ENCODE measurements at places on chromosomes 13 and 19.
A peak's percentile ranks its signal among the peaks of the same experiment; 100 is the strongest.

DNA sequence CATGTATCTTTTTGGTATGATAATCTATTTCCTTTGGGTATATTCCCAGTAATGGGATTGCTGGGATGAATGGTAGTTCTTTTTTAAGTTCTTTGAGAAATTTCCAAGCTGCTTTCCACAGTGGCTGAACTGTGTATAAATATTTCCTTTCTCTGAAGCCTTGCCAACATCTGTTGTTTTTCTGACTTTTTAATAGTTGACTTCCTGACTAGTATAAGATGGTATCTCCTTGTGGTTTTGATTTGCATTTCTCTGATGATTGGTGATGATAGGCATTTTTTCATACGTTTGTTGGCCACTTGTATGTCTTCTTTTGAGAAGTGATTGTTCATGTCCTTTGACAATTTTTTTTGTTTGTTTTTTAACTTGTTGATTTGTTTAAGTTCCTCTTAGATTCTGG is 61.6 kb upstream of the PCDH17 start:
- no peak for DNase-seq

DNA sequence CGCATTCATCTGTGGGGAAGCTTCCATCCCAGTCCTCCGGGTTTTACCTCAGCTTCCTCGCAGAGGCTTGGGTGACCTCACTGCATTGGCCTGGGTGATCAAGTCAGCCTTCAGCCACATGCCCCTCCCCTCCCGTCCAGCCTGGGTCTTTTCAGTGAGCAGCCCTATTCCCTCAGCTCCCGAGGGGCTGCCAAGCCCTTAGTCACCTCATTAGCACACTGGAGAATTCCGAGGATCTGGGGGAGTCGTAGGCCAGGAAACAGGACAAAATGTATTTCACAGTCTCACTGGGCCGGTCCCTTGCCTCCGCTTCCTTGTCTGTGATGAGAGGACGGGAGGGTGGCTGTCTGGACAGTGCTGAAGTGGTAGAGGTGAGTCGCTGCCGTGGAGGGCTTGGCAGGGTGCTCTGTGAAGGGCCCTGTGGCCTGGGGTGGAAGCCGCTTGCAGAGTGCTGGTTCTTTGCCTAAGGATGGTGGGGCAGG is 19.9 kb downstream of the KDM4B start:
- DNase-seq, result no peak

DNA sequence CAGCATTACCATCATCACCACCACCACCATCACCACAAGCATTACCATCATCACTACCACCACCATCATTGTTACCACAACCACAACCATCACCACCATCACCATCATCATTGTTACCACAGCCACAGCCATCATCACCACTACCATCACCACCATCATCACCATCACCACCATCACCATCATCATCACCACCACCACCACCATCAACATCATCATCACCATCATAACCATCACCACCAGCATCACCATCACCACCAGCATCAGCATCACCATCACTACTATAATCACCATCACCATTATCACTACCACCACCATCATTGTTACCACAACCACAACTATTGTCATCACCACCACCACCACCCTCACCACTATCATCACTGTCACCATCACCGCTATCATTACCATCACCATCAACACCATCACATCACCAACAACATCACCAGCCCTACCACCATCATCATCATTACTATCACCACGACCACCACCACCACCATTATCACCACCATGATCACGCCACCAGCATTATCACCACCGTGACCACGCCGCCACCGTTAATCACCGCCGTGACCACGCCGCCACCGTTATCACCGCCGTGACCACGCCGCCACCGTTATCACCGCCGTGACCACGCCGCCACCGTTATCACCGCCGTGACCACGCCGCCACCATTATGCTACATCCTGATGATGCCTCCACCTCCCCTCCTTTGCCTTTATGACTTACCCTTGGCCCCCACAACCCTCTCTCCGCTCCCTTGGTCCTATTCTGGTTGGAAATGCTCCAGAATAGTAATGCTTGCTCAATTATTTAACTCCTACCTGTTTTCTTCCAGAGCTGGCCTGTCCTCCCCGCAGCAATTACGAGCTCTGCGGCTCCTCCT is 10.0 kb upstream of the FXYD3 start:
- DNase-seq, result no peak

GRCh38 chr19:35206855-35207254 is 21.7 kb downstream of the FAM187B start:
- no peak for DNase-seq

DNA sequence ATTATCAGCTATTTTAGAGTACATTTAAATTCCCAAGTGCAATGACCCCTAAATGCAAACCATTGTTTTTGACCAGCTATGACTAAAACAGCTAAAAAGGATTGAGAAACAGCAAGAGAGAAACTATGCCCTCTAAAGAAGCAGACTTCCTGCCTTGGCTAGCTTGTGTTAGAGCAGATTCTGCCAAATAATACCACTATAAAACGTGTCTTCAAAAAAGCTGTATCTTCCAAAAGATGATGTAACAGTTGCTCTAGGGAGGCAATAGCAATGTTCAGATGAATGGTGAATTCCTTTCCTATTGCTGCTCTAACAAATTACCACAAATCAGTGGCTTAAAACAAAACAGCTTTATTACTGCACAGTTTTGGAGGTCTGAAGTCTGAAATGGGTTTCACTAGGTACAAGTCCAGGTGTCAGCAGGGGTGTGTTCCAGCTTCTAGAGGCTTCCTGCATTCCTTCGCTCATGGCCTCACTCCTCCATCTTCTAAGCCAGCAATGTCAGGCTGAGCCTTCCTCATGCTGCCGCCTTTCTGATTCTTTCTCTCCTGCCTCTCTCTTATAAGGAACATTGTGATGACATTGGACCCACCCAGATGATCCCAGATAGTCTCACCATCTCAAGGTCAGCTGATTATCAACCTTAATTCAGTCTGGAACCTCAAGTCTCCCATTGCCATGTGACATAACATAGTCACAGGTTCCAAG is 84.5 kb downstream of the LRRC63 start:
- no peak for DNase-seq

- DNase-seq, result peak; percentile 21
Observed at GRCh38 chr19:5170329-5170745, 170.3 kb downstream of the PTPRS start.

DNA sequence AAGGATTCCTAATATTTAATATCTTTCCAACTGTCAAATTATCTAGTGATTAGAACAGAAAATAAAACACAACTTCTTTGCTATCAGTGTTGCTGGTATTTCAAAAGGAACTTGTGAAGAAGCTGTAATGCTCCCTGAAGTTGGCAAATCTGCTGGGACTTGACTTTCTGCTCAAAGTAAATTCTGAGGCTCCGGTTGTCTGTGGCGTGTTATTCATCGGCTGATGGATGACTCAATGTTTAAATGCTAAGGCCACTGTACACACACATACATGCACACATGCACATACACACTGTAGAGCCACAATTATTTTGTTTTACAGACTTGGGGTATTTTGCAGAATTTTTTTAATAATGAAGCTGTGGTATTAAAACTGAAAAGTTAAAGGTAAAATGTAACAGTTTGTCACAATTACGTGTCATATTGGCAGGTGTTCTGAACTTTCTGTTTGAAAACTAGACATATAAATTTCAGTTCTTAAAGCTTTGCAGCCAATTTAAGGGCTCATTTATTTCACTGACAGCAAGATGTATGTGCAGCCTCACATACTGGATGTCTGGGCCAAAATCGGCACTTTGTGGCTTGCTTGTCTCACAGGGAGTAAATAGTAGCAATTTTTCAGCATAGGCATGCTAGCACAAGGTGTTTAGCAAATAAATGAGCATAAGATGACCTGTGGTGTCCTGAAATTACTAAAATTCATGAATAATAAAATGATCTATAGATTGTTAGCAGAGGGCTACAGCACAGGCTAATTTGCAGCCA is 1691.7 kb upstream of the PCDH20 start:
- no peak for DNase-seq

DNA sequence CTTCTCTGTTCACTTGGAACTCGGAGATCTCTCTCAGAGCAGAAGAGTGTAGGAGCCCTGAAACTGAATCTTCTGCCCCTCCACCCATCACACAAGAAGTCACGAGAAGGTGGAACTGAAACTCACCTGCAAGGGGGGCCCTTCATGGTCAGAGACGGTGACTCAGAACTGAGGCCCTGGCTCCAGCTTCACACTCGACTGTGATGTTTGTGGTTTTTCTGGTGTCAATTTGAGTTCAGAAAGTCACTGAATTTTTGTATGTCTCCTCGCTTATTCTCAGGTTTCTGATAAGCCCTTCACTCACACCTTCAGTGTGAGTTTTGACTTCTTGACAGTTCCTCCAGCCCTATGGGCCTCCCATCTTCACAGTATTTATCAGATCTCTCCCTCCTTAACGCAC is 23.1 kb downstream of the SIGLEC5 start:
- no peak for DNase-seq

GRCh38 chr13:47220453-47221140 is 323.7 kb upstream of the HTR2A start:
- DNase-seq, result no peak

- no peak for DNase-seq
Observed at GRCh38 chr13:37504251-37504650, 94.3 kb downstream of the POSTN start.

DNA sequence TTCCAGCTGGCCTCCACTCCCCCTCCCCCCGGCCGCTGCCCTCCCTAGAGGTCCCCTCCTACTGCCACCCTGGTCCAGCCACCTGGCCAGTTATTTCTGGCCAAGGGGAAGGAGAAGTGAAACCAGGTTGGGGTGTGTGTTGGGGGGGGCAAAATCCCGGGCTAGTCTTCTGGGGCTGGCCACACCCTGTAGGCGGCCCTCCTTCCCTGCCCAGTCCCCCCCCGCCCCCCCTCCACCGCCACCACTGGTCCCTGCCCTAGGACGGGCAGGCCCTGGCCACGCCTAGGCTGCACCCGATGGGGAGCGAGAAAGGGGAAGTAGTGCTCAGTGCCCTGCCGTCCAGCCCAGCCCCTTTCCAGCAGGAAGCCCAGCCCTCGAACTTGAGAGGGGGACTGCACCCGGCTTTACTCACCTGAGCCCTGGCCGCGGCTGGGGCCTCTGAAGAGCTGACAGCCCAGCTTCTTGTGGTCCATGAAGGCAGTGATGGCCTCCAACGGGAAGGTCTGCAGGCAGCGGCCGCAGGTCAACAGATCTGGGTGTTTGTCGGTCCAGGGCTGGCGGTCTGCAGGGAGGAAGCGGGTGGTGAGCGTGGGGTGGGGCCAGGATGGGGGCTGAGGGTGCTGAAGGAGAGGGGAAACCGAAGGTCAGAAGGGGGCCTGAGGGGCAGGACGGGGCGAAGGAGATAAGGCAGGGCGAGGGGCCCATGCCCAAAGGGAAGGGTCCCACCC is 813 bp downstream of the ZNF296 start:
- DNase-seq, result no peak

DNA sequence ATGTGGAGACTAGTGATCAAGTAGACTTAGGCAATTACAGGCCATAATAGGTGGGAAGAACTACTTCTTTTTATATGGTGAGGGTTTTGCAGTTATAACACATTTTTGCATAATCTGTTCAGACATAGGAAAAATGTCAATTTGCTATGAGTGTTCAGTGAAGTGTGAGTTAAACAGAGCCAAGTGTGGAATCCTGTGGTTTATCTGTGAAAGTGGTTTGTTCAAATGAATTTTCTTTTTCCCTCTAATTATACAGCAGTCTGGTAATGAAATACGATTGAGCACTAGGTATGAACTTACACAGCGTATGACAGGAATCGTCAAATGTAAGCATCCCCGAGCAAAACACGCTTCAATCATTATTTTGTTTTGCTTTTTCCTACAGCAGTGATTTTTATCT is 178.3 kb downstream of the STK24 start:
- no peak for DNase-seq

GRCh38 chr19:35220315-35220921 is 8.1 kb downstream of the FAM187B start:
- DNase-seq, result no peak

GRCh38 chr13:51950722-51951121 is 60.5 kb downstream of the ATP7B start:
- no peak for DNase-seq

- DNase-seq, result no peak
Observed at GRCh38 chr13:90713441-90714133, 633.9 kb upstream of the MIR17HG start.

DNA sequence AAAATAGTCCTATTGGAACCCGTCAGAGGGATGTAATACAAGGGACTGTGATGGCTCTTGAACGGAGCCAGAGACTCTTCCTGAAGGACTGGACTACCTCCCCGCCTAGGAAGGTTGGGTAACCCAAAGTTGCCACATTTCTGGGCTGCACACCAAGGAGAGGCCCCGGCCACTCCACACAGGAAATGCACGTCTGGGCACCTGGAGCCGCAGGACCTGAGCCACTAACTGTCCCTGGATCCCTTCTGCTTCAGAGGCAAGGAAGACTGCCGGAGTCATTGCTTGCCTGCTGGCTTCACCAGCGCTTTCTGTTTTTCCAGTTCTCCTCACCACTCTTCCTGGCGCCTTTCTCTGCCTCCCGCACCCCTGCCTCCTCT is 1.2 kb upstream of the FLT1 start:
- DNase-seq, result no peak

- DNase-seq, result no peak
Observed at GRCh38 chr13:36054041-36054440, 77.1 kb downstream of the DCLK1 start.

GRCh38 chr19:18204394-18205199 is 755 bp upstream of the RAB3A start:
- DNase-seq, result peak; percentile 17

DNA sequence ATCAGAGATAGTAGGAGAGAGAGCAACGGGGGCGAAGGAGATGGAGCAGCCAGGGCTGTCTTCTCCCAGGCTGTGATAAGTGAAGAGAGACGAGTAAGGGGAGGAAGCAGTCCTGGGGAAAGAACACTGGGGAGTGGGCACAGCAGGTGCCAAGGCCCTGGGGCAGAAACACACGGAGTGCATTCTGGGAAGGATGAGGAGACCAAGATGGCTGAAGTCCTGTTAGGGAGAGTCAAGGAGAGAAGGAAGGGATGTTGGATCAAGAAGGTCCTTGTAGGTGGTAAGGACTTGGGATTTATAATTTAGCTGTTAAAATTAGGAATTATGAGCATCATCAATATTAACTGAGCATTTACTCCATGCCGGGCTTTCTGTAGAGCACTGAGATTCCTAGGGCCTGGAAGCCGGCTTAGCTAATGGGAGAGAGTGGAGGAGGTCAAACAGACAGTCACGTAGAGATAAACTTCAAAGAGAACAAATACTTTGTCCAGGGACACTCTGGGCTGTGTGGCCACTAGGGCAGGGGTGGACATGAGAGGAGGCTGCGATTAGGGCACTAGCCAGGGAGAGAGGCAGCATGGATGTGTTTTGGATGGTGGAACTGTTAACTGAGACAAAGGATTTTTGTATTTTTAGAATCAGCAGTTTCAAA is 134.2 kb upstream of the PEG3 start:
- no peak for DNase-seq

DNA sequence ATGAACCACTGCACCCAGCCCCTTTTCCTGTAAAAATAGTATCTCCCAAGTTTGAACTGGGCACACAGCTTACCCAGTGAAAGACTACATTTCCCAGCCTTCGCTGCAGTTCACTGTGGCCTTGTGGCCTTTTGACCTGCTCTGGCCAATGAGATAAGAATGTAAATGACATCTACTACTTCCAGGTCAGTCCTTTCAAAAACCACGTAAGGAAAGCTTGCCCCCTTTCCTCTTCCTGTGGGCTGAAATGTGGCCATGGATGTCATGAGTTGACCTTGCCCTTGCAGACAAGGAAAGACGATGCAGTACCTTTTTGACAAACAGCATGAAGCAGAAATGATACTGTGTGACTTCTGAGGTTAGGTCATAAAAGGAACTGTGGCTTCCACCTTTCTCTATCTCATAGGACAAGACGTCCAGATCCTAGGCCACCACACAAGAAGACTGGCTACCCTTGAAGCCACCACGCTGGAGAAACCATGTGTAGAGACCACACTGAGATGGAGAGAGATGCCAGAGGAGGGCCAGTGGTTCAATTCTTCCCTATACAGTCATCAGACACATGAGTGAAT is 19.9 kb downstream of the ACER1 start:
- no peak for DNase-seq
